Right forelimb (tissue), 1 donor: ENCODE measurements at places on chromosomes 2 and 18.
A peak's percentile ranks its signal among the peaks of the same experiment; 100 is the strongest.

DNA sequence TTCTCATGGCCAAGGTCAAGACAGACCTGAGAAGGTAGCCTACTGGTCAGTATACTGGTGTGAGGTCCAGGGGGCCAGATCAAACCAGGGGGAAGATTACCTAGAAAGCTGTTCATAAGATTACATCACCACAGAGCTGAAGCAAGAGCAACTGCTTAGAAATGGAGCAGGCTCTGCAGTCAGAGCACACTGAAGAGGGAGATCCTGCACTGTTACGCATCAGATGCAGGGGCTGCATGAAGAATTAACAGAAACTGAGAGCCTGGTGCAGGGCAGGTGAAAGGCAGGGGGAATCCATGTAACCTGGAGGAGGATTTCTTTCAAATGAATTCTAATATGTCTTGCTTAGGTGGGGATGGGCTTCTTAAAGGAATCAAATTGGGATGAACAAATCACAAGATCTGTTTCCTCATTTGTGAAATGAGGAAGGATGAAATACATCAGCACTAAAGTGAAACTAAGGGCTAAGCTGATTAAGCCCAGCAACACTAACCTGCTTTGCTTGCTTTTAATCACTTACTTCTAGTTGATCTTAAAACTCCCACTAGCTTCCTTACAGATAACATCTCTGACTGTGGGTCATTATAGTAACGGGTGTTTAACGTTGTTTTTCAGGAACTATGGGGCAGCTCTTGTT is 74.3 kb upstream of the ADAM23 start:
- no peak for DNase-seq

DNA sequence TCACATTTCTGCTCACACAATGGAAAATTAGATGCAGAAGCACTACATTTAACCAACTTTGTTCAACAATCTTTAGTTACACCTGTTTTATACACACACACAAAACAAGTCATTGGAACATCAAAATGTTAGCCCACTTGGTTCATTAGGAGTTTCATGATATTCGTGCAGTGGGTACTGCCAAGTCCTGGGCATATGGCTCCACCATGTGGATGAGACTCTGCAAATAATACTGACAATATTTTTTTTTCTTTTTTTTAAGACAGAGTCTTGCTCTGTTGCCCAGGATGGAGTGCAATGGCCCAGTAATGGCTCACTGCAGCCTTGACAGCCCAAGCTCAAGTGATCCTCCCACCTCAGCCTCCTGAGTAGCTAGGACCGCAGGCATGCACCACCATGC is 34.5 kb upstream of the GRB14 start:
- no peak for DNase-seq

DNA sequence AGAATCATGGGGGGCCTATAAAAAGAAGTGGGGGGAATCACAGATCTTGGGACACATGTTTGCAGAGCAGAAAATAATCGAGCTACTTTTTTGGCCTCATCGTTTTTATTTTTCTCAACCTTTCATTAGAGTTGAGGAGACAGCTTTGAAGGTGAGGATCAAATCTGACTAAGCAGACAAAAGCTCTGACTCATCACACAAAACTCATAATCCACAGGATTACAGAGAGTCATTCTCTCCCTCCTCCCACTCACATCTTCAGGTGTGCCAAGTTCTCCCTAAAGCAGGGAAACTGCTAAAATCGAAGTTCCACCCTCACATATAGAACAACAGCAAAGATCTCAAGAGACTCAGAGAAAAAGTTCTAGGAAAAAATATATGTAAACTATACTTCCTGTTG is 15.6 kb downstream of the BAZ2B start:
- no peak for DNase-seq

DNA sequence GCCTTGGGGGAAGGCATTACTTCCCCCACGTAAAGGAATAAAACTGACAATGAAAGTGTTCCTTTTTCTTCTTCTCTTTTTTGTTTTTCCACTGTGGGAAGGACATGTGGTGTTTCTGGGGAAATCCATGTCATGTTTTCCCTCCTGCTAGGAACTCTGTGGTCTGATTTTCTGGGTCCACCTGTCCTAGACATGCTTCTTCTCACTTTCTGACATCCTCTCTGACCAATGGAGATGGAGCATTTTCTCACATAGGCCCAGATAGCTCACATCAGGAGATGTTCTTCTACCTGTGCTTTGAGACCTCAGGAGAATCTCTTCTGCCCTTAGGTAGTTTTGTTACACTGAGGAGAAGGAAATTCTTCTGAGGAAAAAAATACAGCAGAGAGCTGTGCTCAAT is 252.0 kb upstream of the SIX3 start:
- no peak for DNase-seq

DNA sequence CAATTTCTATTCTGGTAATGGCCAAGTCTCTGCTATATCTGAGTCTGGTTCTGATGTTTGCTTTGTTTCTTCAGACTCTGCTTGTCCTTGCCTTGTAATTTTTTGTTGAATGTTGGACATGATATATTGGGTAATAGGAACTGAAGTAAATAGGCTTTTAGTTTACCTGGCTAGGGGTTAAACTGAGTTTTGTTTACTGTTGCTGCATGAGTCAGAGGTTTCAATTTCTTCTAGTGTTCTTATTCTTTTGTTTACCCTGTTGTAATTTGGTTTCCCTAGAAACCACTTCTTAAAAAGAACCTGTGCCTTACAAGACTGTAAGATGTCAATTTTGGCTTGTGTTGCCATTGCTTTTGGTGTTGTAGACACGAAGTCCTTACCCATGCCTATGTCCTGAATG is 285.0 kb upstream of the KCNH7 start:
- DNase-seq = no peak

- DNase-seq = no peak
Observed at GRCh38 chr2:41930807-41931566, 116.8 kb upstream of the PKDCC start.

DNA sequence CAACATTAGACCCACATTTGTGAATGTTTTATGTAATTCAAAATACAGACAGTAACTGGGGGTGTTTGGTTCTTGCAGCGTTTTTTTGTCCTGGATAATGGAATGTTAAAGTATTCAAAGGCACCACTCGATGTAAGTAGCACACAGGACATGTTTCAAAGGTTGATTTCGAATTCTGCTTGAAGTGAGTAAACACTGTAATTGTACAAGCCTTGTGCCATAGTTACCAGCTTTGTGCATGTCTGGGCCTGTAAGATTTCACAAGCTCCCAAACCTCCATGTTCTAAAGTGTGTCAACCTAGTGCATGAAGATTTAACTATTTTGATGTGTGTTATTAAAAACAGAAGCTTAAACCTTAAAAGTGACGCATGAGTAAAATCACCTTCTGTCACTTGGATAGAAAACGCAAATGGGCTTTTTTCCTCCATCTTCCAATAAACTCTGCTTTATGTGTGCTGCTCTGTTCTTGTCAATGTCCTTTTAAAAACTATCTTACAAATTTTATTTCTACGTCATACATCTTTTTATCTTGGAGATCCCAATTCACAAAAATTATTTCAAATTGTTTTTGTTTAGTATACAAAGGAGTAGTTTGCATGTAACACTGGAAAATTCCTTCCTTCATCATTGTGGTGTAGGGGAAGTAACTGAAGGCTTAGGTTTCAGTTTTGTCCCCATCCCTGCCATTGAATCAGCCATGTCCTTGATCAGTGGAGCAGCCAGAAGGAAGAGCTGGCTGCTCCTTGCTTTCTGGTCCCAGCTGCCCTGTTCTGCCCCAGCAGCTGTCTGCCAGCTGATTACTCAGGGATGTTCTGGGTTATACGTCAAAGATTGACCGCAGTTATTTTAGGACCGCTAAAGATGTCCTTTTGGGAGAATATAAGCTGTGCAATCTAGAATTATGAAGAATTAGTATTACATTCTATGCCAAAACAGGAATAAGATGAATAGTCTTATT is 119.2 kb downstream of the PRKRA start:
- no peak for DNase-seq

DNA sequence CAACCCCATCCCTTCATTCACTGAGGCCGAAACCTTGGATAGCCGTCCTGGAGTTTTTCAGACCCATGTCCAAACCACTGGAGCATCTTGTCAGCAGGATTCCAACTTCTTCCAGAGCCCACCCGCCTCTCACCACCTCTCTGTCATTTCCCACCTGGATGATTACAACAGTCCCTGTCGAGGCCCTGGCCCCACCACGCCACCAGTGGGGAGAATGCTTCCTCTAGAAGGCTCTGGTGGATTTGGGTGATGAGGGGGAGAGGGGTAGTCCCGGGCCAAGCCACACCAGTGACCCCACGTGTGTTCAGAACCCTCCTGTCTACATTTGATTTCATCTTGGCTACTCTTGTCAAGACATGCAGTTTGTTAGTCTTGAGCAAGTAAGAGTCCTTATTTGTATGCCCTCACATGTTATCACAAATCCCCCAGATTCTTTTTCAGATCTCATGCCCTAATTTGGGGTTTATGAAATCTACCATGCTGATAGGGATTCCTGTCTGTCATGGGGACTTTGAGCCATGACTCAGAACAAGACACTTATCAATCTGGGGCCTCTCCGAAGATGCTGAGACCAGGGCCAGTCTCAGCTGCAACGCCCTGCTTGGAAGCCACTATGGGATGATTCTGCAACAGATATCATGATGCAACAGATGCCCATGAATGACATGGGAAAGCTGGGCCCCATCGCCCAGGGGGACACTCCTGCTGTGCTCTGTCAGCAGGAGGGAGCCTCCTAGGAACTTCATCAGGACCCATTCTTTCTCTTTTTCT is 186.1 kb downstream of the ZFP36L2 start:
- DNase-seq = peak; percentile 34

DNA sequence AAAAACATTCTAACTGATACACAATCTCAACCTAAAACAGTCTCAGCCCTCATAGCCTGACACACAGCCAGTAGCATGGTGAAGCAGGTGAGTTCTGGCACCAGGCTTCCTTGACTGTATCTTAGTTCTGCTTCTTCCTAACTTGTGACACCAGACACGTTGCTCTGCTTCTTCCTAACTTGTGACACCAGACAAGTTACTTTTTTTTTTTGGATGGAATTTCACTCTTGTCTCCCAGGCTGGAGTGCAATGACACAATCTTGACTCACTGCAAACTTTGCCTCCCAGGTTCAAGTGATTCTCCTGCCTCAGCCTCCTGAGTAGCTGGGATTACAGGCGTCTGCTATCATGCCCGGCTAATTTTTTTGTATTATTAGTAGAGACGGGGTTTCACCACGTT is 6.7 kb upstream of the ATG16L1 start:
- DNase-seq = no peak

GRCh38 chr2:237201461-237202287 is 116.0 kb downstream of the COPS8 start:
- no peak for DNase-seq

DNA sequence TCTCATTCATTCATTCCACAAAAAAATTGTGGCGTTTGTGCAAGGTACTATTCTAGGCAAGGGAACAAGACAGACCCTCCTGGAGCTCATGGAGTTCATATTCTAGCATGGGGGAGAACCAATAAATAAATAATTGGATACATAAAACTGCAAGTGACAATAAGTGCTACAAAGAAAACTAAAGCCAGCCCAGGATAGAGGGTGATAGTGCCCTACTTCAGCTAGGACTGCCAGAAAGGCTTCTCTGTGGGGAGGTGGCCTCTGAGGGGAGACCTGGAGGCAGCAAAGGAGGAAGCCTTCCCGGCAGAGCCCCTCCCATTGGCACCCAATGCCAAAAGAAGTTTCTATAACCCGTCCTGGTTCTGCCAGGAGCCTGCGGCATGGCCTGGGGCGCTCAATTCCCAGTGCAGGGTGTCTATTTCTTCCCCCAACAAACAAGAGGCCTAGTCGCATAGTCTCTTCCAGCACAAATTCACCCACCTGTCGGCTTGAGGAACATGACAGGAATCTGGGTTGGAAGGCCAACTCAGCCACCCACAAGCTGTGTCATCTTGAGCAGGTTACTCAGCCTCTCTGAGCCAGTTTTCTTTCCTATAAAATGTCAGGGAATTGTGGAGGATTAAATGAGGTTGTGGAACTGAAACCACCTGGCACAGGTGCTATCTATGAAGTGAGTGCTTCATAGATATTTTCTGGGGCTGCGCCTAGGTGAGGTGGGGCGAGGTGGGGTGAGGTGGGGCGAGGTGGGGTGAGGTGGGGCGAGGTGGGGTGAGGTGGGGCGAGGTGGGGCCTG is 94.3 kb downstream of the ZFP36L2 start:
- DNase-seq = no peak

DNA sequence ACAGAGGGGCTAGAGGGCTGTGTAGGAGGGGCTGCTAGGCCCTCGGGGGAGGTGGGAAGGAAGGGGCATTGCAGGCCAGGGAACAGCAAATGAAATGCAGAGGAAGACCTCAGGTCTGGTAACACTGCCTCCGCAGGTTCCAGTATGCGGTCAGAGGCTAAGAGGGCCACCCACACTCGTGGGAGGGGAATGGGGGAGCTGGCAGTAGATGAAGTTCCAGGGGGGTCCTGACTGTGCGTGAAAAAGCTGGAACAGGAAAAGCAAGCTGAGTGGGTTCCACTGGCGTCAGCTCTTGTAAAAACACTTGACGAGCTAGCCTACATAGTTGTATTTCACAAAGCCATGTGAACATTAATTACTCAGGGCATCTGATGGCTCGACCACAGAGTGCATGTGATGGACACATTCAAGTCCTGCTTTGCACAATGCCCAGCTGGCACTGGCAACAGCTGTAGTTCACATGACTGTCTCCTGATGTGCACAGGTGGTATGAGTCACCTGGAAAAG is 29.0 kb upstream of the PTPN4 start:
- peak; percentile 19 for DNase-seq

DNA sequence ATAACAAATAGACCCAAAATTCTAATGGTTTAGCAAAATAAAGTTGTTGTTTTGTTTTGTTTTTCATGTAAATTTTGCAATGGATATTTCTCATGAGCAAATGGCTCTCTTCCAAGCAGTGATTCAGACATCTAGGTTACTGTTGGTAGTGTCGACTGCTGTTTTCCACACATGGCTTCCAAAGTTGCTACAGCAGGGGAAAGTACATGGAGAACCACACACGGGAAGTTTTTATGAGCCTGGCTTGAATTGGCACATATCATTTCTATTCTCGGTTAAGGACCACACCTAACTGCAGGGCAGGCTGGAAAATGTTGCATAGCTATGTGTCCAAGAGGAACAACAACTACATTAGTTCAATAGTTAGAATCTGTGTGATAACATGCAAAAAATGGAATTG is 262.1 kb downstream of the GALNT13 start:
- no peak for DNase-seq

DNA sequence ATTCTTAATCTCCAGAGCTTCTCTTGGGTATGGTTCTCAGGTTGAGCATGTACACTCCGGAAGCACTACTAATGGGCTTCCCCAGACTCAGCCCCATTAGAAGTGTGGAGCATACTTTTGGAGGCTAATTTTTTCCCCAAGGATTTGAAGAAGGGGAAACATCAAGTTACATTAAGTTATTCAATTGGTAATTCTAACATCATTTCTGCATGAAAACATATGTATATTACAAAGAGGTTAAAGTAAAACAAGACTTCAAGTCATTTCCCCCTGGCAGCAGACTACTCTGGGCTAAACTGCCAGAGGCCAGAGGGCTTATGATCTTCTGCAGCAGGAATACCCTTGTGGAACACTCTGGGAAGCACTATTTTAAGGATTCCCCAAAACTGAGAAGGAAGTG is 227.7 kb upstream of the STK17B start:
- DNase-seq = no peak

DNA sequence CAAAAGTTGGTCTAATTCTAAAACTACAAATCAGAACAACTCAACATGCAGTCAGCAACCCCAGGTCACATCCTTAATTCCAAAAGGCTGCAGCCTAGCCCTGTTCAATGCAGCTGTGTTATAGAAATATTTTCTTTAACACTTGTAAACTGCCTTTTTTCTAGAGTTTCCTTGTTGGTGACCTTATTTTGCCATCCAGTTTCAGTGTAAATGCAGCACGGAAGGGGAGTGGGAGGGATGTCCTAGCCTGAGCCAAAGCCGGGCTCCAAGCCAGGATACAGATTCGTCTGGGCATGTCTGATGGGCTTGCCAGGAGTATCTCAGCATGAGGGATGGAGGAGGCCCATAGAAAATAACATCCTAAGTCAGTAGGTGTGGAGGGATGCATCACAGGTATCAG is 17.7 kb upstream of the SP3 start:
- DNase-seq = no peak
